Stimulated activated CD8-positive, alpha-beta memory T cell treated with anti-CD3 and anti-CD28 coated beads, Interleukin-7, amount 100 ng/mL, for 1 hour (primary cell): ENCODE measurements at places on chromosomes 3 and 15.

DNA sequence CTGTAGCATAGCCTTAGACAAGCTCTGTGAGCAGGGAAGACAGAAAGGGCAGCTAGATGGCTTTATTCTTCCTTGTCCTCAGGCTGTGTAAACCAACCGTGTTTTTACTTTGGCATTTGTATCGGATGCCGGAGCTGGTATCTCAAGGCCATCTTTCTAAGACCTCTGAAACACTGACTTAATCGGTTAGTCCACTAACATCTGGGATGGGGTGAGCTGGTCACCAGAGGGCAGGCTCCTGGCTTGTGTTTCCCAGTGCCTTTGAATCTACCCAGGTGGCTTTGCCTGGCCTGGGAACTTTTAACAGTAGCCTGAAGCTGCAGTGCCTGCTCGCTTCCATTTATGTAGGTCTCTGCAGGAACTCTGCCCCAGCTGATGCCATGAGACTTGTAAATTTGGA is 252.7 kb downstream of the NR1D2 start:
- DNase-seq, result no peak

GRCh38 chr3:4498446-4498845 is 5.3 kb downstream of the ITPR1 start:
- DNase-seq, result no peak

DNA sequence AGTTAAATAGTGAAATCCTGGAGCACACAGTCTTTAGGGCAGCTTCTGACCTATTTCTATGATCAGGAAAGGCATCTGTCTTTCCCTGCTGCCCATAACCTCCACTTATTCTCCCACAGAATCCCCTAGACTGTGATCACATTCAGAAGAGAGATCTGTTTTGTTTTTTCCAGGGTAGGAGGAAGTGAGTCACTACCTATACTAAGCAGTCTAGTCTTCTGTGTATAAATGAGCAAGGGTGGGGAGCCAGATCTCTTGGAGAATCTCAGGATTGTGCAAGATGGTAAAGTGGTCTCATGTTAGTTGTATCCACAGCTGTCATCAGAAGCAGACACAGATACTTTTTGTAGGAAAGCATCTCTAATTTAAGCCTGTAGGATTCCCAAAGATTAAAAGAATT is 11.8 kb upstream of the FBXO22 start:
- DNase-seq, result no peak

DNA sequence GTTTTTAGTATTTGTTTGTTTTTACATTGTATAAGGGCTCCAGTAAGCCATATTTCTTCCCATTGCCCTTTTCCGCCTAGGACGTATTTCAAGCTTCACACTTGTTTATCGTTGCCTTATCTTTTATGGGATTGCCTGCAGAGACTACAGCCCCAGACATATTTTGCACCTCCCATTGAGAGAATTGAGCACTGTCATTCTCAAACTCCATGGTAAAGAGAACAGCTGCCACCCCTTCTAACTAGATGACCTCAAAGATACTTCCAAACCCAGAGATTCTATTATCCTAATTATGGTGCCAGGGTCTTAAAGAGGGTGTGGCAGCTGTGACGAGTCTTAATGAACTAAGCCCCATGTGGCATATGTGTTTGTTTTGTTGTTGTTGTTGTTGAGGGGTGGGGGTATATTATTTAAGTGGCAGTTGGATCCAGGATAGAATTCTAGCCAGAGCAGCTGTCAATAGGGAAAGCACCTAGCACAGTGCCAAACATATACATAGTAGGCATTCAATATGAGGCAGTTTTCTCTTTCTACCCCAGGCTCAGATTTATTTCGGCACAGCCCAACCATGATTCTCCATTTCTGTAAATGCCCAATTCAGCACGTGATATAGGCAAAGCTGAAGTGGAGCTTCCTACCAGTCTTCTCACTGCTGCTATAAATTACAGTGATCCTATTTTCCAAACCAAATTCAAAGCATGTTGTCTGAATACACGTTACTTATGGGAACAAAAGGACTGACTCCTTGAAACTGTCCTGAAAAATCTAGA is 932 bp upstream of the TP53BP1 start:
- no peak for DNase-seq

- DNase-seq, result no peak
Measured at GRCh38 chr3:188326111-188326510, 172.2 kb downstream of the LPP start.

DNA sequence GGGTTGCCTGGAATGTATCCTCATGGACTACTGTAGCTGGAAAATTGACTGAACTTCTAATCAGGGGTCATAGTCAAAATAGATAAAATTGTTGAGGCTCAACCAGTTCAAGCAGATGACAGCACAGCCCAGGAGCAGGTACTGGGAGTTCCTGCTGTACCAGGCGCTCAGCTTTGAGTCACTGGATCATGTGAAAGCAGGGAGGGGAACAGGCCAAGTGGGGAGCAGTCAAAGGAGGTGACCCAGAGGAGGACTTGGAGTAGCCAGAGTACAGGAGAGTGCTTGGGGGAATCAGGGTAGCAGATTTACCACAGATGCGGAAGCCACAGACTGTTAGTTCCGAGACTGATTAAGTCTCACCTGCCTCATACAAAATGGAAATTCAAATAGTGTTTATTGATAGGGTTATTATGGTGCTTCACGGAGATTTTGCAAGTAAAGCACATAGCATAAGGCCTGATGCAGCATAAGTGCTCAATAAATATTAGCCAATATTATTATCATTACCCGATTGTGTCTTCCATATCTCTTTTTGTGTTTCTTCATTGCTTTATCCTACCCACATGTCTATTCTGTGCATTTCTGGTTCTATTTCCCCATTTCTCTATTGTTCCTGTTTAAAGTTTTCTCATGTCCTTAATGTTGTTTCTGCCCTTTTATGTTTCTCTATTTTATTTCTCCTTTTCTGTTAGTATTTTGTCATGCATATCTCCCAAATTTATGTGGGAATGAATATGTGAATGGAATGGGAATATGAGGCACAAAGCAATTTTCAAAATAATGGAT is 369.2 kb upstream of the MCTP2 start:
- DNase-seq, result no peak

- DNase-seq, result no peak
Measured at GRCh38 chr3:40264451-40264850, 45.1 kb upstream of the EIF1B start.

GRCh38 chr3:76372497-76372896 is 587.1 kb upstream of the ZNF717 start:
- DNase-seq, result no peak

- no peak for DNase-seq
Measured at GRCh38 chr3:54427941-54428871, 305.9 kb downstream of the CACNA2D3 start.
